GM23338 (cell line): ENCODE measurements at places on chromosomes 12 and 14.

GRCh38 chr12:9721394-9722092 lies 11.4 kb downstream of the CLECL1 start:
- DNase-seq, result no peak

- no peak for DNase-seq
Observed at GRCh38 chr12:132512197-132513069, 22.5 kb downstream of the FBRSL1 start.

GRCh38 chr12:57815177-57816000 lies 3.1 kb downstream of the AVIL start:
- peak; percentile 90 for DNase-seq

DNA sequence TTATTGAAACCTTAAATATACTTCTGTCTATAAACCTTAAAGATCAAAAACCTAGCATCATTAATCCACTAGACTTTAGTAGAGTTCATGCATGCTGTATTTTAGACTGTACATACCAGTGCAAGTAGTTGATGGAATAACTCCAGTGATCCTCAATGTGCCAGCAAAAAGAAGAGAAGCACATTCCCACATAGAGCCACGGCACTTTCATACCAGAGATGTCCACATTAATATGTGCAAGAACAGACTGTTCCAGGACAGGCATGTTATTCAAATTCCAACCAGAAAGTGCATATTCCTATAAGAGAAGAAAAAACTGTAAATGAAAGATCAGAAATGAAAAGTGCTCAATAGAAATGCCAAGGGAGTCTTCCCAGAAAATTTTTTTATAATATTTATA lies 55.0 kb downstream of the KDM5A start:
- DNase-seq, result no peak

GRCh38 chr12:67515679-67516340 lies 132.7 kb upstream of the DYRK2 start:
- no peak for DNase-seq

DNA sequence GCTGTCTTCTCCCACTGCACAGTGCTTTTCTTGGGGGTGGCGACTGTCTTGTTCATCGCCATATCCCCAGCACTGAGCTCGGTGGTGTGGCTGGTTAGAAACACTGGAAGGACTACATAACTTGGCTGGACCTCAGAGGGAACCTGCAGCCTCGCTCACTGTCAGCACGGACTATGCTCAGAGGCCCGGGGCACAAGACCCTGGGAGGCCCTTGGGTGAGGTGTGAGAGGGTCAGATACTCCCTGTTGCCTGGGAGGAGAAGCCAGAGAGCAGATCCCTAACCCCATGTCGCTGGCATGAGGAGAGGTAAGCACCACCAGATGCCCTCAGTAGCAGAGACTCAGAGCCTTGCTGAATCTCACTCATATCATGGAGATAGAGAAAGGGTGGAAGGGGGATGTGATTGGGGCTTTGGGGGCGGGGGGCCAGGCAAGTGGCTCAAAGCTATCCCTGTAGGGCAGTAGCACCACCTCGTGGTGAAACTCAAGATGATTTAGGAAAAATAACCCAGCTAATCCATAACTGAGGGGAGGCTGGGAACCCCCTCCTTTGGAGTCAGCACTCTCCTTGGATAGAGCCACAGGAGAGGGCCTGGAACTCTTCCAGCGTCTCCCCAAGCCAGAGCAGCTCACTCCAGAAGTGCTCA lies 18.7 kb upstream of the HDAC7 start:
- peak; percentile 78 for DNase-seq

- DNase-seq, result no peak
Observed at GRCh38 chr12:42627151-42627550, 37.6 kb upstream of the PRICKLE1 start.

- peak; percentile 94 for DNase-seq
Observed at GRCh38 chr12:77925536-77926108, 94.9 kb downstream of the NAV3 start.

GRCh38 chr12:47082796-47083621 lies 3.2 kb upstream of the AMIGO2 start:
- no peak for DNase-seq

DNA sequence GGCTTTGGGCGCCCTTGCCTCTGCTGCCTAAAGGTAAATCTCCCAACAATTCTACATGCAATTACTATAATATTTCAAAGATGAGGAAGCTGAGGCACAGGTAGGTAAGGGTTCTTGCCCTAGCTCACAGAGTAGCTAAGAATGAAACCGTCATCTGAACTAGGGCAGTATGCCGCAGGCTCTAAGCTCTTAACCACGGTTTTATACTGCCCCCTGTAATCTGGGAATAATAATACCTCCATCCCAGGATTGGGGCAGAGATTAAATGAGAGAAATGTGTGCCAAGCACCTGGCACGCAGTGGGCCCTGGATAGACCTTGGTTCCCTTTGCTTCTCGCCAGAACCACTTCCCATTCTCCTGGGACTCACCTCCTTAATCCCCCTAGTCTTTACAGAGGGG lies 1.5 kb upstream of the HRK start:
- peak; percentile 71 for DNase-seq

DNA sequence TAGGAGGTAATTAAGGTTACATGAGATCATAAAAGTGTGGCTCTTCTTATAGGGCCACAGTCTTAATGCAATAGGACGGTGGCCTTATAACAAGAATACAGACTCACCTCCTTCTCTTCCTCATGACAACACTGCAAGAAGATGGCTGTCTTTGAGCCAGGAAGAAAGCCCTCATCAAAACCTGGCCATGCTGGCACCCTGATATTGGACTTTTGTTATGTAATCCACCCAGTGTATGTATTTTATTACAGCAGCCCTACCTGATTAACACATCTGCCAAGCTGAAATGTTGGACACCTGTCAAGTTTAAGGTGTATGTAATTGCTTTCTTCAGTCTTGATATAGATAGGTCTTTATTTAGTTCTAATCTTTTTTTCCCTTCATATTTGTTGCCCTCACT lies 217.0 kb downstream of the GPHN start:
- no peak for DNase-seq

- DNase-seq, result no peak
Observed at GRCh38 chr12:121057794-121058193, 18.7 kb upstream of the OASL start.

DNA sequence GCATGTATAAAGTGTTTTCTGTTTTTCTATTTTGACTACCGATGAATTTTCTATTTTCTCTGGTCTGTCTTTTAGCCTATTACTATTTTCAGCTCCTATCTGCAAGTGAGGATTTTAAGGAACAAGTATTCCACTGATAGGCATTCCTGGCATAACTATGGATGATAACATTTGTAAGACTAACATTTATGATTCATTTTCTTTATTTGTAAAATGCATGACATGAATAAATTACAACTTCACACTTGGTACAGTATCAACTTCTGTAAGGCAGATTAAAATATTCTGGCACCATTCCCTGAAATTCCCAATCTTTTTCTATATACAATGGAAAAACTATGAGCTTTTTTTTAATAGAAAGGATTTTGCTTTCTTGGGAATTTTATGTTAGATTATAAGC lies 121.0 kb upstream of the GARIN2 start:
- no peak for DNase-seq

GRCh38 chr14:99684410-99684934 lies 374 bp downstream of the CYP46A1 start:
- DNase-seq, result no peak

- DNase-seq, result peak; percentile 50
Observed at GRCh38 chr12:98838231-98838647, 193.1 kb downstream of the APAF1 start.

DNA sequence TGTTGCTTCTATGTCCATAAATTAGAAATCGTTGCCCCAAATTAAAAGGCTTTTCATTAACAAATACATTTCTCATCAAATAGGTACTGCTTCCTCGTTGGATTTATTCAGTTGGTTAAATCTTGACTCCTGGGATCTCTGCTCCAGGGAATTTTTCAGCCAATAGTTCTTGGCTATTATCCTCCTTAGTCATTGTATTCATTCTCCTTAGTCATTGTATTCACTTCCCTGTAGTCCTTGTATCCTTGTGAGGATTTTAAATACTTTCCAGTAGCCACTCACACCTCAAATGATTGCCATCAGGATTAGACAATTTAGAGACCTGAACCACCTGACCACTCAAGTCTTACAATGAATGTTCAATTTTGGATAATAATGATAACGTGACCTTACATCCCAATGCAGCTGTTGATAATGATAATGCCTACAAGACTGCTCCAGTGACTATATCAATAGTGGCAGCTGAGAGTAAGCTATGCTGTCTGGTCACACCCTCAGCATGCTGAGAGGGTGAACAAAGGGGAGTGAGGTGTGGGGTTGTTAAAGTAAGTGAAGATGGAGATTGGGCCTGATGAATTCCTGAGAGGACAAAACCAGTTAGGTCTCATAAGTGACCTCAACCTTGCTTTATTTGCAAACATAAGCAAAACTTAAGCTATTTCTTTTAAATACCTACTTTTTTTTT lies 193.7 kb upstream of the RTL1 start:
- DNase-seq, result no peak

DNA sequence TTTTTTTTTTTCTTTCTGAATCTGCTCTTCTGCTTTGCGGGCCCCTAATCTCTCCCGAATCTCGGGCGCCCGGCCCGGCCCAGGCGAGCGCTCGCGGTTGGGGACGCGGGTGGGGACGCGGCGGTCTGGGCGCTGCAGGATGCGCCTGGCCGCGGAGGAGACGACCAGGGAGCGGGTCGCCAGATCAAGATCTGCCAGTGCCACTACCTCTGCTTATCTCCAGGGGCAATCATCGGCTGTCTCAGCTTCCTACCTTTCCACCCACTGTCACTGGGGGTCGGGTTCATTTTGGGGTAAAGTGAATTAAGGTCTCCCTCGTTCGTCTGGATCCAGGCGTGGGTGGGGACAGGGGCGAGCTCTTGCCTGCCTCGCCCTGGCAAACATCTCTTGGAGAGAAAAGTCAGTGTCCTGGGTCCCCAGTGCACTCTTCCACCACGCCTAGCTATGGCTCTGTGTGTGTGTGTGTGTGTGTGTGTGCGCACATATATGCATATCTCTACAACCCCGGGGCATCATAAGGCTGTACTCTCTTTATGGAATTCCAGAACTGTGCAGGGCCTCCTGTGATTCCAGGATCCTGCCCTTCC lies 422.3 kb downstream of the VRK1 start:
- DNase-seq, result peak; percentile 21

DNA sequence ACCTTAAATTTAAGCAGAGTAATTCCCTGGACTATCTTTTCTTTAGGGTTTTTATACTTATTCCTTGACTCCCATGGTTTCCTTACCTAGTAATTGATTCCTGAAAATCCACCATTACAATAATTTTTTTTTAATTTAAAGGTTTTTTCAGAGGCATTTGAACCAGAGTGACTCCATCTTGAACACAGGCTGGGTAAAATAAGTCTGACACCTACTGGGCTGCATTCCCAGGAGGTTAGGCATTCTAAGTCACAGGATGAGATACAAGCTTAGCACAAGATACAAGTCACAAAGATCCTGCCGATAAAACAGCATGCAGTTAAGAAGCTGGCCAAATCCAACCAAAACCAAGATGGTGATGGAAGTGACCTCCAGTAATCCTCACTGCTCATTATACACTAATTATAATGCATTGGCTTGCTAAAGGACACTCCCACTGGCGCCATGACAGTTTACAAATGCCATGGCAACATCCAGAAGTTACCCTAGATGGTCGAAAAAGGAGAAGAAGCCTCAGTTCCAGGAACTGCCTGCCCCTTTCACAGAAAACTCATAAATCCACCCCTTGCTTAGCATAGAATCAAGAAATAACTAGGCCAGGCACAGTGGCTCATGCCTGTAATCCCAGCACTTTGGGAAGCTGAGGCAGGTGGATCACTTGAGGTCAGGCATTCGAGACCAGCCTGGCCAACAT lies 53.6 kb downstream of the SLC25A21 start:
- DNase-seq, result no peak

GRCh38 chr14:66008631-66009030 lies 477.5 kb upstream of the CCDC196 start:
- DNase-seq, result no peak

DNA sequence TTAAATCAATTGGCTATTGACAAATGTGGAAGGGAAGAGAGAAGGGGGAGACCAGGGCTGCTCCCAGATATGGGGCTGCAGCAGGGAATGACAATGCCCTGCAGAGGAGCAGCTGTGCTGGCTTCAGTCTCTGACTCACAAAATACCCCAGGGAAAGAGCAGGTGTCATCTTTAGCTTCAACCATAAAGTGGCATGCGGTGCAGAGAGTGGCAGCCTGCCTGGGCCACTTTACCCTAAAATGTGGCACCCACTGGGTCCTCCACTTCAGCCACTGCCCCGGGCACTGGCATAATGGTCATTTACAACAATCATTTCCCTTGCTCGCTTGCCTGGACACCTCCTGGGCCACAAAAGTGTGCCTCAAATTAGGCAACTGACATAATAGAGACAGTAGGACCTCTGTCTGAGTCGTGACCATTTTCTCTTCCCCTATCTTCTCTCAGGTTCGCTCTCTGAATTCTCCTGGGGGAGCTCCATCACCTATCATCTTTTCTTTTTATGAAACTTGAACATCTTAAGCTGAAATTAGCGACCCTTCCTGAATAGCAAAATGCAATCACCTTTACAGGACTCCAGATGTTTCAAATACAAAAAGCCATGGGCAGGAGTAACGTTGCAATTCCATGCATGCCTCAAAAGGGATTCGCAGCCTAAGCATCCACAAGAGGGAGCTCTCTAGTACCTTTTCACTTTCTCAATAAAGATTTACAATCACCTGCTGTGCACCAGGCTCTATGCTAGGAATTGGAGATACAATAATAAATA lies 179.9 kb upstream of the ATF7IP start:
- DNase-seq, result peak; percentile 93

GRCh38 chr14:52458721-52459085 lies 93.6 kb downstream of the TXNDC16 start:
- DNase-seq, result no peak

DNA sequence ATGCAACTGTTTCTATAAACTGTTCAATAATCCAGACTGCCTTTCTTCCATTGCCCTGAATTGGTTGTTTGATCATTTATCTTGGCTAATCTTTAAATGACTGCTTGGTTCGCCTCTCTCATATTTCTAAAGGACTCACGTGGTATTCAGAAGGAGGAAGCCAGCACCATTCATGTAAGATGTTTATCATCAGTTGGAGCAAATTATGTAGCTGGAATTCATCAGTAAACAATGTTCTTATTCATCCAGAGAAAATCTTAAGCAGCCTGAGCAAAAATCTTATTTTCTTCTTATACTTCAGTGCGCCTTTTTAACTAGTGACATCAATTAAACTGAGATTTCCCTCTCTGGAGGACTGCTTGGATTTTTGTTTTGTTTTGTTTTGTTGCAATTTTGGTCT lies 538.7 kb upstream of the TMEM132C start:
- no peak for DNase-seq

DNA sequence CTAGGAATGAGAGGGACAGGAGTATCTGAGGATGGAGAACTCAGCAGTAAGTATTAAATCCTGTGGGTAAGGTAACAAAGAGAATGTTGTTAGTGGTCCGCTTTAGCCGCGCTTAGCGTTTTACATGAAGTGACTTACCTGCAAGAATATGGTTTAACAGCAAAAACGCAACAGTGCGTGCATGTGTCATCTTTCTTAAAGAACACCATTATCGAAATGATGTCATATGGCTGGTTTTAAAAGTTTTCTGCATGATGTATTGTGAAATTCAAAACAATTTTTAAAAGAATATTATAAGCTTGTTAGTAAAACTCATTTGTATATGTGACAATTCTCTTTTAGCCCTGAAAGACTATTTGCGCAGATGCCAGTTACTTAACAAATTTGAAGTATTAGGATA lies 1.7 kb downstream of the LEMD3 start:
- no peak for DNase-seq
